Naive thymus-derived CD4-positive, alpha-beta T cell (primary cell): ENCODE measurements at places on chromosomes 7 and 10.

DNA sequence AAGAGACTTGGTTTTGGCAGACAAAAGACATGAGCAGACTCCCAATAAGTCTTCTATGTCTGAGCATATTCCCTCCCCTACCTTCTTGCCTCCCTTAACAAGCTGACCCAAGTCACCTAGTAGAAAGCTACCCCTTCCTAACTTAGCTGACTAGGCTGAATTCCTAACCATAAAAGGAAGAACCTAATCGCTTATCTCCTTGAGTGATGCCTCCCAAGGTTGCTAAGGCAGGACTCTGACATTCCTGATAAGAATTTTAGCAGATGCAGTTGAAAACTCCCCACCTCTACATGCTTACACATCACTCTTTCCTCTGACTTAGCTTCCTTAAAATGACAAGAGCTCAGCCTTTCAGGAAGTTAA, 704.7 kb upstream of the MBL2 start:
- H3K4me1 ChIP-seq = no peaks in the 10 kb centered on the region
- H3K4me3 ChIP-seq = no peak overlapping the region
- no peaks in the 10 kb centered on the region for H3K36me3 ChIP-seq
- no peak for DNase-seq
- H3K27me3 ChIP-seq = no peaks in the 10 kb centered on the region

DNA sequence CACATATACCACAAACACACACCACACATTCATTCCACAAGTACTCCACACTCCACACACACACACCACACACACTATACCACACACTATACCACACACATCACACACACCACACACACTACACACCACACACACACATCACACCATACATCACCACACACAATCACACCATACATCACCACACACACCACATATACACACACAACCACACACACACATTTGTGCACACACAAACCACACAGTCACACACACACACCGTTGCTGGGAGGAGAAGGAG, 112.8 kb downstream of the PTPN20 start:
- no peaks in the 10 kb centered on the region for H3K36me3 ChIP-seq
- H3K27me3 ChIP-seq = no peaks in the 10 kb centered on the region
- no peaks in the 10 kb centered on the region for H3K4me1 ChIP-seq
- no peak overlapping the region for H3K4me3 ChIP-seq

DNA sequence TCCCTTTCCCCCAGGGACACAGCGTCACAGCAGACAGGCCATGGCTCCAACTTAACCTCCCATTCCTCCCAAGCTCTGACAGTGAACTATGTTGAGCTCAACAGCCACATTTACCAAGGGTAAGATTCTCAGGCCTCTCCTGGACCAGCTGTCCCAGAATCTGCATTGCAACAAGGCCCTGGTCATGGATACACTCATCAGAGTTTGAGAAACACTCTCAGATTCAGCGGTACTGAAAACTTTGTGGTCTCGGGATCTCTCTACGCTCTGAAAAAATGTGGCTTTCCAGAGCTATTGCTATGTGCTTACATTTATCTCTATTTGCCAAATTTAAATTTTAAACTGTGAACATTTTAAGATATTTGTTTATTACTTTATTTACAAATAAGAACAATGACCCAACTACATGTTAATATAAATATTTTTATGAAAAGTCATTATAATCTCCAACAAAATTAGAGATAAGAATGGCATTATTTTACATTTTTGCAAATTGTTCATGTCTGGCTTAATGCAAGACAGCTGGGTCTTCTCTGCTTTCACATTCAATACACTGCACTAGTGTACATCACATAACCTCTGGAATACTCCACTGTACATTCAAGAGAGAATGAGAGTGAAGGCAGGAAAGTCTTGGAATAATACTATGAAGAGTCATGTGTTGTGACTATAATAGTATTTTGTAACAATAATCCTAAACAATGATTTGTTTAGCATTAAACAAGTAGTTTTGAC, 190.9 kb upstream of the PITRM1 start:
- H3K4me3 ChIP-seq = no peak overlapping the region
- H3K27me3 ChIP-seq = no peaks in the 10 kb centered on the region
- no peaks in the 10 kb centered on the region for H3K4me1 ChIP-seq
- no peak for DNase-seq

DNA sequence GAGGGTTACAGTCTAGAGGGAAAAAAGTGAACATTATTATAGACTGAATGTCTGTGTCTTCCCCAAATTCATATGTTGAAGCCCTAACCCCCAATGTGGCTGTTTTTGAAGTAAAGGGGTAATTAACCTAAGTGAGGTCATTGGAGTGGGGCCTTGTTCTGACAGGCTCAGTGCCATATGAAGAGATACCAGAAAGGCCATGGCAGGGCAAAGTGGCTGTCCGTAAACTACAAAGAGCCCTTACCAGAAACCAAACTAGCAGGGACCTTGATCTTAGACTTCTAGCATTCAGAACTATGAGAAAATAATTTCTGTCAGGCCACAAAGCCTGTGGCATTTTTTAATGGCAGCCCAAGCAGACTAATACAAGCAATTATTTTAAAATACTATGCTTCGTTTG, 8.7 kb downstream of the TMEM209 start:
- peaks cover 4% of the 10 kb centered on the region for H3K36me3 ChIP-seq
- H3K4me1 ChIP-seq = no peaks in the 10 kb centered on the region
- DNase-seq = no peak
- H3K4me3 ChIP-seq = no peak overlapping the region

DNA sequence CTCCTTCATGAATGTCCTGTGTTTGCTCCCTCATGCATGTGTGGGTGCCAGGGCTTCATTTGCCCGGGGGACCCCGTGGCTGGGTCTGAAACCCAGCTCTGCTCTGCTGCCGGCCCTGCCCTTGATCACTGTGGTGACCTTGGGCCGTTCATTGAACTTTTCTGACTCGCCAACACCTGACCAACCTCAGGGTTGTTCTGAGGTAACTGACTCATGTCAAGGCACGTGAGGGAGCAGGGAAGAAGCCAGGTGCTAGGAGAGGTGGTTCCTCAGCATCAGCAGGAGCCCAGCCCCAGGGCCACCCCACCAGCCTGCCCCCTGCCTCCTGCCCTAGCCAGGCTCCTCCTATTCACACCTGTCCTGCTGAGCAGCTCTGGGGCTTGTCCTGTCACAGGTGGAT, 47.9 kb downstream of the TBATA start:
- H3K27ac ChIP-seq = no peak overlapping the region
- no peaks in the 10 kb centered on the region for H3K36me3 ChIP-seq
- no peak overlapping the region for H3K4me3 ChIP-seq
- no peak for DNase-seq
- no peaks in the 10 kb centered on the region for H3K27me3 ChIP-seq
- H3K4me1 ChIP-seq = no peaks in the 10 kb centered on the region

DNA sequence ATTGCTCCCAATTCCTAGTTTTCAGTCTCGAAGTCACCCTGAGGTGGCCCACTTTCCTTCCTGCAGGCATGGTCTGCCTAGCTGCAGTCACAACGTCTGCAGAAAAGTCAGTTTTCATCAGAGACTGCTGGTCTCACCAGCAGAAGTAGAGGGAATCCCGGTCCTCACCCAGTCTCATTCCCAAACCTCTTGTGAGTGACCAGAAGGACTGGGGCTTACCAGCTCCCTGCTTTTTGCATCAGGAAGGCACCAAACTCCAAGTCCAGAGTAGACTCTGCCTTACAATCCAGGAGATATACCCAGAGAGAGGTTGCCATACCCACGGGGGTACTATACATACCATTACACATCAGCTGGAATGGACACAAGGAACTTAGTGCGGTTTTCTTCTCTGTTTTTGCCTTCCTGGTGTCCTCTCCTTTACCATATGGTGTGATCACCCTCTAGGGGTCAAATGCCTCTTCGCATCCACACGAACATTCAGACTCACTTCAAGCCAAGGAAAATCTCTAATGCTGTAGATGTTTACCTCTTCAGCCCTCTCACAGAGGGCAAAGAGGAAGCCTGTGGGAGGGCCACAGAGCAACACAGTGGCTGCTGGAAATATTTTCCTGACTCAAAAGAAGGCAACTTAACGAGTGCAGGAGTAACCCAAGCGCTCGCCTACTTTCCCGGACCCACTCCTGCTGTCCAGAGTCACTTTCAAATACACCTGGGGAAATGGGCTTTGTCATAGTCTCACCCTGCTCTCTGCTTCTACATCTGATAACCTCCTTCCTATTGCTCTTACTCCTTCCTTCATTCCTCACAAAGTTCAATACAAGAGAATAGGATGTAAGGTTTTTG, 220.9 kb downstream of the C7orf25 start:
- no peak overlapping the region for H3K4me3 ChIP-seq
- DNase-seq = no peak
- H3K27ac ChIP-seq = no peak overlapping the region
- H3K4me1 ChIP-seq = no peaks in the 10 kb centered on the region
